ENCODE measurements at places on chromosomes 4 and X. TPM values are rescaled to one million over a fixed set of nuclear protein-coding genes. Genes with fewer than 3 reads are reported as not detected.

- DNase-seq = no peak
These were observed 159.6 kb downstream of the TET2 start for GRCh38 chr4:105306158-105306781.

GRCh38 chrX:54248309-54248708, 65.3 kb upstream of the FAM120C start:
- no peak for DNase-seq

The HERC3 gene
- 7.1 TPM for total RNA-seq

The CWH43 gene
- total RNA-seq = not detected

The SPP1 gene
- 3.7 TPM for total RNA-seq

The HTR2C gene
- total RNA-seq = 0.07 TPM

The TMPRSS11D gene
- total RNA-seq = not detected

- DNase-seq = no peak
These were observed 1.4 kb downstream of the SEL1L3 start for GRCh38 chr4:25861280-25861950.

The RTL9 gene
- 1.4 TPM for total RNA-seq

The HPSE gene
- 2.8 TPM for total RNA-seq

The TASL gene
- total RNA-seq = not detected

- no peak for DNase-seq
These were observed 1075.3 kb downstream of the PCDH18 start for GRCh38 chr4:136457004-136457403.

The STBD1 gene
- 1.9 TPM for total RNA-seq

The CCNB3 gene
- total RNA-seq = 0.75 TPM

GRCh38 chrX:111180750-111181240, 84.8 kb downstream of the PAK3 start:
- no peak for DNase-seq

DNA sequence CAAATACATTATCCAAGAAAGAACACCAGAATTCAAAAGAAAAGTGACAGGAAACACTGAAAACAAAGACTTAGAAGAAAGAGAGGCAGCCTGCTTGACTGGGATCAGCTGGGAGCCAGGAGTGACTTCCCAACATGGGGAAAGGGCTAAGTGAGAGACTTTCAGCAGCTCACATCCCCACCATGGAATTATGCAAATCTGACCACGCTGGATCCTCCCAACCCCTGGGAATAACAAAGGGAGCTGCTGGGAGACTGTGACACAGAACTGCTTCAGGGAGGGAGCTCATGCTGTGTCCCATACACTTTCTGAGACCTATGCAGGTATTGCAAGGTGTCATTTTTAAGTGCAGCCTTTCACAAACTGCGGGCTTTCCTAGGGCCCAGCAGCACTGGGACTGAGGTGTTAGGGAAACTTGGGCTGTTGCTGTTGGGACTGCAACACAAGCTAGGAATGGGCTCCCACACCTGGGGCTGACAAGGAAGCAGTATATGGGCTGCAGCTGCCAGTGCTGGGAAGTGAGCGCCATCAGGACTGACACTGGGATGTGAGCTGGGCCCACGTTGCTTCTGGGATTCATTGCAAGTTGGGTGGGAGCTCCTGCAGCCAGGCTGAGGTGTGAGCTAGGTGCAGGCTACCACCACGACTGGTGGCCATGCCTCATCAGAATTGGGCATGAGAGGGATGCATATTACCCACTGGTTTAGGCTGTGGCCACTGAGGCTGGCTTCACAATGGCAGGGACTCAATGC, 139.1 kb downstream of the KDR start:
- DNase-seq = no peak

DNA sequence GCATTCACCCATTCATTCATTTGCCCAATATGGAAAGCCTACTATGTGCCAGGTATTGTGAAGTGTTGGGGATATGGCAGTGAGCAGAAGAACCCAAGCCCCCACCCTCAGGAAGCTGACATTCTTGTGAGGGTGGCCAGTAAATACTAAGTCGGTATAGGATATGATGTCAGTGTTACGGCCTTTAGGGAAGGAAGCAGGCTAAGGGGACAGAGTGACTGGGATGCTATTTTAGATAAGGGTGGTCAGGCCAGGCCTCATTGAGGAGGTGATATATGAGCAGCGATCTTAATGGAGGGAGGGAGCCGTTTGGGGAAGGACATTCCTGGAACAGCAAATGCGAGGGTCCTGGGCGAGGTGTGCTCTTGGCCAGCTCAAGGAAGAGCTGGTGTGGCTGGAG, 2.0 kb downstream of the ATP6AP1 start:
- DNase-seq = no peak

DNA sequence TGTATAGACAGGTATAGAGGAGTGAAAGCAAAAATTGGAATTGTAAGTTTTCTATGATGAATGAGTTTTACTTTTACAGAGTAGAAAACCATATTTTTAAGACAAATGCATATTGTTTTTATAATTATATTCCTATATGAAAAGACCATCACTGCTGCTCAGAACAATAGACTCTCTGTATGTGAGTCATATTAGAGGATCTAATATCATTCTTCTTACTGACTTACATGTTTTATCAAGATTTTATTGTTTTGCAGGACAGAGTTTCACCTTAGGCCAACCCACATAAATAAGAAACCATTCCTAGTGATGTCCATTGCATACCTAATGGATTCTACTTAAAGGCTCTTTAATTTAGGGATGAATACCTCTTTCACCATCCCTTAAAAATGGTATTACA, 88.6 kb downstream of the NR3C2 start:
- no peak for DNase-seq

- no peak for DNase-seq
These were observed 82.6 kb downstream of the SCD5 start for GRCh38 chr4:82715731-82716617.

- DNase-seq = no peak
These were observed 22.5 kb upstream of the NAA11 start for GRCh38 chr4:79348405-79348804.

GRCh38 chrX:30680618-30681017, 27.4 kb downstream of the GK start:
- DNase-seq = no peak

DNA sequence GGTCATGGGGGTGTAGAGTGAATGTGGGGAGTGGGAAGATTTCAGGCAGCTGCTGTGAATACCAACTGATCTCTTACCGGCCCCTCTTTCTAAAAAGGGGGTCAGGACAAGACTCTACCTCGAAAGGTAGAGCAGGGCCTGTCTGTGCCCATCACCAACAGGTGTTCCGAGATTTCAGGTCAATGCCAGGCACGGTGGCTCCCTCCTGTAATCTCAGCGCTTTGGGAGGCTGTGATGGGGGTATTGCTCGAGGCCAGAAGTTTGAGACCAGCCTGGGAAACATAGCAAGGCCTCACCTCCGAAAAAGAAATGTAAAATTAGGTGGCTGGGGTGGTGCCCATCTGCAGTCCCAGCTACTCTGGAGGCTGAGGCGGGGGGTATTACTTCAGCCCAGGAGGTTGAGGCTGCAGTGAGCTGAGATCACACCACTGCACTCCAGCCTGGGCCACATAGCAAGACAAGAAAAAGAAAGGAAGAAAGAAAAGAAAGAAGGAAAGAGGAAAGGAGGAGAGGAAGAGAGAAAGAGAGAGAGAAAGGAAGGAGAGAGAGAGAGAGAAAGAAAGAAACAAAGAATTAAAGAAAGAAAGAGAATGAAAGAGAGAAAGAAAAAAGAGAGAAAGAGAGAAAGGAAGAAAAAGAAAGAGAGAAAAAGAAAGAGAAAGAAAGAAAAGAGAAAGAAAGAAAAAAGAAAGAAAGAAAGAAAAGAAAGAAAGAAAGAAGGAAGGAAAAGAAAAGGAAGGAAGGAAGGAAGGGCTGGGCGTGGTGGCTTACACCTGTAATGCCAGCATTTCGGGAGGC, 50.1 kb downstream of the CRLF2 start:
- DNase-seq = no peak

The FOXP3 gene
- 0.33 TPM for total RNA-seq

DNA sequence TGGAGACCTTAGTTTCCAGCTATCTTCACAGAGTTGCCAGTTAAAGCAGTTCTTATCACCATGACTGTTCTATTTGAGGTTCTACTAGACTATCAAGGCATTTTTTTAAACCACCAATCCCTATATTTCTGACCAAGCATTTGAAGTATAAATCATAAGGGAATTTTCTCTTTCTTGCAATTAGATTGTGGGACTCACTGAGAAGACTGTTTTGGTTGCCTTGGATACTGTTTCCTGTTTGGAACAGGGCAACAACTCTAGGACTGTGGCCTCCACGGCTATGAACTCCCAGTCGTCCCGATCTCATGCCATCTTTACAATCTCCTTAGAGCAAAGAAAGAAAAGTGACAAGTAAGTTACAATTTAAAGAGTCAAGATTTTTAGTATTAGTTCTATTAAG, 11.8 kb downstream of the KIF4A start:
- DNase-seq = no peak

DNA sequence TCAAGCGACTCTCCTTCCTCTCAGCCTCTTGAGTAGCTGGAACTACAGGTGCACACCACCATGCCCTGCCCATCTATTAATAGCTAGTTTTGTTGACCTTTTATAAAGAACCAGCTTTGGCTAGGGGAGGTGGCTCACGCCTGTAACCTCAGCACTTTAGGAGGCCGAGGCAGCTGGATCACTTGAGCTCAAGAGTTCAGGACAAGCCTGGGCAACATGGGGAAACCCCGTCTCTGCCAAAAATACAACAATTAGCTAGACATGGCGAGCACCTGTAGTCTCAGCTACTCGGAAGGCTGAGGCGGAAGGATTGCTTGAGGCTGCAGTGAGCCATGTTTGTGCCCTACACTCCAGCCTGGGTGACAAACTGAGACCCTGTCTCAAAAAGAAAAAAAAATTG, 2.7 kb downstream of the TKTL1 start:
- DNase-seq = no peak

- DNase-seq = no peak
These were observed 106.1 kb downstream of the PRDM5 start for GRCh38 chr4:120816296-120816965.

- DNase-seq = no peak
These were observed 78.0 kb downstream of the ANOS1 start for GRCh38 chrX:8653956-8654355.

DNA sequence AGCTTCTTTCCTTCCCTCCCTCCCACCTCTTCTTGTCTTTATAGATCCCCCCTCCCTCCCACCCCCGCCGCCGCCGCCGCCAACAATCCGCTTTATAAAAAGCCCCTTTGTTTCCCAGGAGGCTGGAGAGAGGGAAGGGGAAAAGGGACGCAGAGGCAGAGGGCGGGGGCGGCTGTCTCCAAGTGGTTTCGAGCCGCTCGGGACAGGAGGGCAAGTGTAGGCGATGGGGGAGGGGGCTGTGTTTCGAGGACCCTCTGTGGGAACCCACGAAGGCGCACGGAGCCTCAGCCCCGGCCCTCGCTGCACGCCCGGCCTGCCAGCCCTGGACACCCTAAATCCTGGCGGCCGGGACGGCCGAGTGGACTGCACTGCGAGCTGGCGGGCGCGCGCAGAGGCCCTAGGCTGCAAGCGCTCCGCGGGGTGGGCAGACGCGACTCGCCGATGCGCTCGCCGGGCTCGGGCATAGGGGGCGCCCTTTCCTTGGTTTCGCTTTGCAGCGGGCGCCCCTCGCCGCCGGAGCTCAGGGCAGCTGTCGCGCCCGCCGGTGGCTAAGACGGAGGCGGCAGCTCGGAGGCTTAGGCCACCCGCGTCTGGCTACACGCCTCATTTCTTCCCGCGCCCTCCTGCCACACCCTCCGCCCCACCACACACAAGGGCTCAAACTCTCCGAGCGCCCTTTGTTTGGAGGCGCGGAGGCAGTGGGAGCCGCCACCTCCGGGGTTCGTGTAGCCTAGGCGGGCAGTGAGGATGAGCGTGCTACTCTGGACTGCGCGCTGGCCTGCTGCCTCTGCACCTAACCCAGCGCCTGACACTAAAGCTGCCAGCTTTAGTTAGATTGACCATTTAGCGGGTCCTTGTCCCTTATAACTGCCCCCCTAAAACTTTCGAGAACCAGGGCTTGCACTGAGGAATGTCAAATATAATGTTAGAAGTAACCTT, 2.2 kb downstream of the MAMLD1 start:
- peak; percentile 63 for DNase-seq

- no peak for DNase-seq
These were observed 64.9 kb upstream of the FRMPD3 start for GRCh38 chrX:107384397-107385105.

- DNase-seq = no peak
These were observed 37.8 kb downstream of the ANKRD17 start for GRCh38 chr4:73220815-73221214.

GRCh38 chr4:7261087-7261486, 68.7 kb downstream of the SORCS2 start:
- DNase-seq = no peak

DNA sequence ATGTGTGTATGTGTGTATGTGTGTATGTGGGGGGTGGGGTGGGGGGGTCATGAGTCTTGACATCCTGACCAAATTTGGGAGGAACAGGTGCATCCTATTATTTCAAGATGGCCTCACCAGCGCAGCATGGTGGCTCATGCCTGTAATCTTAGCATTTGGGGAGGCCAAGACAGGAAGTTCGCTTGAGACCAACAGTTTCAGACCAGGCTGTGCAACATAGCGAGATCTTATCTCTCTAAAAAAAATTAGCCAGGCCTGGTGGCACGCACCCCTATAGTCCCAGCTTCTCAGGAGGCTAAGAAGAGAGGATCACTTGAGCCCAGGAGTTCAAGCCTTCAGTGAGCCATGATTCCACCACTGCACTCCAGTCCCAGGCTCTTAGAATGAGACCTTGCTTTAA, 47.0 kb upstream of the DHRSX start:
- no peak for DNase-seq

DNA sequence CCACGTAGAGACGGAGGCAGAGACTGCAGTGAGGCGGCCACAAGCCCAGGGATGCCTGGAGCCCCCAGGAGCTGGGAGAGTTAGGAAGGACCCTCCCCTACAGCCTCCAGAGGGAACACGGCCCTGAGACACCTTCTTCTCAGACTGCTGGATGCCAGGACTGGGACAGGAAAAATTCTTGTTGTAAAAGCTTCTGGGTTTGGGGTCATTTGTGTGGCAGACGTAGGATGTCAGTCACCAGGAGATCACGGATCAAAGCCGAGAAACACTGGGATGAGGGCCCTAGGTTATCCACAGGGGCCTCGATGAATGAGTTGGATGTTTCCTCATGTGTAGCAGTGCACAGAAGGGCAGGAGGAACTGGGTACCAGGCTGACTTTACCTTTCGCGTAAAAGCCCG, 163.7 kb downstream of the SHOX start:
- no peak for DNase-seq

DNA sequence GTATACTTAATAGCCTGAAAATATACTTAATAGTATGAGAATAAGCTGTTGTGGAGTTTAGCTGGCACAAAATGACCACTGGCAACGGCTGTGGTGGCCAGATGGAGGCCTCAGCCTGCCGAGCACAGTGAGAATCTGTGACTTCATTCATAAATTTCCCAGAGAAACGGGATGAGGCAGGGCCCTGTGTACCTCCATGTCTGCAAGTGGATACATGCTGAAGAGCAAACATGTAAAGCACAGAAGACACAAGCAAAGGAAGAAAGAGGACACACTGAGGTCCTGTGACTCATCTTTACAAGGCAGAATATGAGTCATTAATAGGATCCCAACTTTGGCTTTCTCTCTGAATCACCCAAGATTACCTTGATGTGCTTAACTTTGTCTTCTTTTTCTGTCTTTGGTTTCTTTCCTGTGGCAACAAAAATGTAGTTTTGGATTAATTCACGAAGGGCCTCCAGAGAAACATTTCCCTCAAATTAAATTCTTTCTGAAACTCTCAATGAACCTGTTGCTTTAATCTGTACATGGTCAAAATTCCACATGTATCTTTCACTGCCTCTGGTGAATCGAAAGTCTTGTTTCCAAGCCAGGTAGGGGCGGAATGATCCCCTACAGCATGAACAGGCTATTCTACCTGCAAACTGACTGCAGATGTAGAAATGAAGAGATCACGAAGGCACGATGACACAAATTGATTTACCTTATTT, 56.4 kb downstream of the IRF2 start:
- DNase-seq = no peak

GRCh38 chr4:185886832-185887524, 75.0 kb upstream of the SORBS2 start:
- DNase-seq = no peak

The RTL5 gene
- total RNA-seq = 21.1 TPM
